ENCODE measurements at places on chromosomes 2 and 18.

DNA sequence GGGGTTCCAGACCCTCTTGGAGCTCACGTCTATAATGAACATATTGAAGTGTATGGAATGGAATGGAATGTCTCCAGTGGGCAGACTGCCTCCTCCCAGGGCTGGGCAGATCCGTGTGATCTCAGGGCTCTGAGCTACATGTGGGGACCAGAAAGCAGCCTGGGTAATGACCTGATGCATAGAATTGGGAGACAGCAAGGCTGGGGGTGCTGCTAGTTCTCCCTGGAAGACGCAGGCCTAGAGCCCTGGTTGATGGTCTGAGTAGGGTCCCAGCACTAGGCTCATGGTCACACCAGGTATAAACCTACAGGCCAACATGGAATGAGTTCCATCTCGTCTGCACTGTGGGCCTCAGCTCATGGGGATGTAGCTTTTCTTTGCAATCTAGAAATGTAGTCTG is 46.7 kb downstream of the ACAA2 start:
- DNase-seq, result no peak

- DNase-seq, result no peak
Measured at GRCh38 chr2:3756306-3756705, 52.9 kb downstream of the DCDC2C start.

GRCh38 chr2:160715428-160715827 is 221.8 kb upstream of the RBMS1 start:
- no peak for DNase-seq

DNA sequence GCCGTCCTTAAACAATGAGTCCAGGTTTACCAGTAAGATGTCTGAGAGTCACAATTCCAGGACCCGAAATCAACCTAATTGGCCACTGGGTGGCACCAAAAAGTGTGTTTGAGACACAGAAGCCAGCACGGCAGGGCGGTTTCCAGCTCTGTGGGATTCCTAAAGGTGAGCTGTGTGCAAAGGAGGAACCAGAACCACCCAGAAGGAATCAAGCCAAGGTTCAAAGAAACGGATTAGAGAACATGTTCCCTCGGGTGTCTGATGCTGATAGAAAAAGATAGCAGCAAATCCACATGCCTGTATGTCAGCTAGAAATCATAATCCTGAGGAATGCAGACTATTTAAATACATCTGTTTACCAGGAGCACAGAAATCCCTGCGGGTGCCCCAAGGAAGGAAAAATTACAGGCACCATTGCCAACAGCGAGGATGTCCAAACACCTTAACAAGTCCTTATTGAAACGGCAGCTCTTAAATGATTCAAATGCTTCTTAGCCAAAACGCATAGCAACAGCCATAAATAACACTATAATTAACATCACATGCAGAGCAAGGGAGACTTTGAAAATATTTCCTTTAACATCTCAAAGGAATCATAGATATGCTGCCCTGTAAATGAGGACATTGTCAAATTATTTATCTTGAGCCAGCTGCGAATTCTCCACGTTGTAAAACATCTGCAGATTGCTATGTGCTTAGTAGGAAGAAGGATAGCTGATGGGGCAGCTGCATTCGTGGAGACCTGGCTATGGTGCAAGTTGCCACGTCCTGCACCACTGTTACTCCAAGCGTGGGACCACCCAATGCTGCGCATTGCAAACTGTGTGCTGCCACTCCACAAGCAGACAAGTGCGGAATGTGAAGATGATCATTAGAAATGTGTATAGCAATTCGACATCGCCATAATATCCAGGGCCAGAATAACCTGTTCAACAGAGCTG is 318.7 kb upstream of the NCKAP5 start:
- DNase-seq, result peak; percentile 64

- DNase-seq, result no peak
Measured at GRCh38 chr2:11993749-11994148, 247.3 kb downstream of the LPIN1 start.

GRCh38 chr2:190458352-190459107 is 50.4 kb downstream of the MFSD6 start:
- DNase-seq, result peak; percentile 25

GRCh38 chr2:72669121-72669520 is 156.7 kb downstream of the EXOC6B start:
- no peak for DNase-seq

DNA sequence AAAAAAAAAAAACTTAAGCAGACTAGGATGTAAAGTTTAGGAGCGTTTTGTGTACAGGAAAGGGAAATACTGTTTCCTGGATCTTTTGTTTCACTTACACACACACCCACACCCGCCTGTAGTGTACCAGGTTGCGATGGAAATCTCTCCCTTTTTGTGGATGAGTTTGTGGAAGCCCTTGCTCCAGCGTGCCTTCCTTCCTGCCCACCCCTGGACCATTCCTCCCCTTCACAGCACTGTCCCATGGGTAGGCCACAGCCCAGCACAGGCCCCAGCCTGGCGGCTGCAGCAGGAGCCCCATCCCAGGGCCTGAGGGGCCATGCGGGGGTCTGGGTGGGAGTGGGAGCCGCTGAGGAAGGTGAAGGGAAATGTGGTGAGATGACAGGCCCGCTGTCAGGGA is 15.1 kb downstream of the MALL start:
- no peak for DNase-seq

- no peak for DNase-seq
Measured at GRCh38 chr2:180979749-180980105, 678 bp upstream of the UBE2E3 start.

- DNase-seq, result no peak
Measured at GRCh38 chr2:209191139-209191538, 232.7 kb upstream of the MAP2 start.

- peak; percentile 47 for DNase-seq
Measured at GRCh38 chr18:33578518-33579348, 714 bp downstream of the ASXL3 start.

- DNase-seq, result no peak
Measured at GRCh38 chr2:168596881-168597655, 141.0 kb downstream of the CERS6 start.

DNA sequence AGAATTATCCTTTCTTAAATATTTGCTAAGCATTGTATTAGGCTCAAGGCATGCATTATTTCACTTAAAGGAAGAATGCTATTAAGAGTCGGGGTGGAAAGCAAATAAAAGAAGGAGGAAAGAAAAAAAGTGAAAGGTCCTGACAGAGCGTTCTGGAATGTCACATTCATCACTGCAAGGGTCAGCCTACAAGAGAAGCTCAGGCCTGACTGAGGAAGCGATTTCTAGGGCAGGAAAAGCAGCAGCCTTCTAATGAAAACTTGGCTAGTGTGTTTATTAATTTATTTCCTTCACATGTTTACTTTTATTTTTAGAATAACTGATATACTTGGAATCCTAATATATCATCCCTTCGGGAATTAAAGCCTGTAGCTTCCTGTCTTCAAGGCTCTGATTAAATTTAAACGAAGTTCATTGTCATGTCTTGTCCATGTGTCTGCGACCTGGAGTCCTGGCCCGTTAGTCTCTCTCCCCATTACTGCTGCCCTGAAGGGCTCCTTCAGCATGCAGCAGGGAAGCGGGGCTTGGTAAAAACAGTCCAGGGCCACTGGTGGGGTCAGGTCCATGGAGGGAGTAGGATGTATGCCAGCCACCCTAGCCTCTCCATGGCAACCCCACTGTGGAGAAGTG is 119.2 kb upstream of the CCDC68 start:
- no peak for DNase-seq

- DNase-seq, result no peak
Measured at GRCh38 chr2:118801151-118801550, 46.3 kb downstream of the EN1 start.

DNA sequence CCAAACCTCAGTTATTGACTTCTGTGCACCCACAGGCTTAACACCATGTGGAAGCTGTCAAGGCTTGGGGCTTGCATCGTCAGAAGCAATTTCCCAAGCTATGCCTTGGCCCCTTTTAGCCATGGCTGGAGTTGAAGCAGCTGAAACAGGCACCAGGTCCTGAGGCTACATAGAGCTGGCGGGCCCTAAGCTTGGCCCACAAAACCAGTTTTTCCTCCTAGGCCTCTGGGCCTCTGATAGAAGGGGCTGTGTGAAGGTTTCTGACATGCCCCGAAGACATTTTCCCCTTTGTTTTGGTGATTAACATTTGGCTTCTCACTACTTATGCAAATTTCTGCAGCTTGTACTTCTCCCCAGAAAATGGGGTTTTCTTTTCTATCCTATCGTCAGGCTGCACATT is 9.1 kb upstream of the TMX3 start:
- no peak for DNase-seq

GRCh38 chr2:70560442-70560841 is 6.8 kb upstream of the TGFA start:
- no peak for DNase-seq

DNA sequence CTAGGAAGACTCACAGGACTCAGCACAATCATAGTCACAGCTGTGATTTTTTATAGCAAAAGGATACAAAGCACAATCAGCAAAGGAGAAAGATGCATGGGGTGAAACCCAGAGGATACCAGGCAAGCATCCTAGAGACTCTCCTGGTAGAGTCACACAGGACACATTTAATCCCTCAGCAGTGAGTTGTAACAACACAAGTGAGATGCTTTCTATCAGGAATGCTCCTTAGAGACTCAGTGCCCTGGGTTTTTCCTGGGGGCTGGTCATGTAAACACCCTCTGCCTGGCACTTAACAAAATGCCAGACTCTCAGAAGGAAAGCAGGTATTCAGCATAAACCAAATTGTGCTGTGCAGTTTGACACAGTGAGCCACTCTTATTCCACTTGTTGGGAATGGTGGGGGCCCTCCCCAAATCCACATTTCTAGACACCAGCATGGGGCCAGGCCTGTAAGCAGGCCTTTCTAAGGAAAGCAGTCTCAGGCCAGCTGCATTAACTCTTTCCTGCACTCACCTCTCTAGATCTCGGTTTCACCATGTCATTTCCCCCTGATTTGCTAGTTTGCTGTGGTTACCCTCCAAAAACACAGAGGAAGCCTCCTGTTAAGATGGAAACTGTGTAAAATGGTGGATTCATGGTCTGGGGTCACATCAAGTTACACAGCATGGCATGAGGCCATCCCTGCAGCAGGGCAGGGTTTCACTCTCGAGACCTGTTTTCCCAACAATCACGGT is 16.9 kb upstream of the RNU4ATAC start:
- DNase-seq, result no peak

GRCh38 chr2:206851521-206851920 is 86.1 kb downstream of the FASTKD2 start:
- peak; percentile 92 for DNase-seq

GRCh38 chr2:26609205-26609631 is 31.9 kb downstream of the CIB4 start:
- DNase-seq, result no peak

DNA sequence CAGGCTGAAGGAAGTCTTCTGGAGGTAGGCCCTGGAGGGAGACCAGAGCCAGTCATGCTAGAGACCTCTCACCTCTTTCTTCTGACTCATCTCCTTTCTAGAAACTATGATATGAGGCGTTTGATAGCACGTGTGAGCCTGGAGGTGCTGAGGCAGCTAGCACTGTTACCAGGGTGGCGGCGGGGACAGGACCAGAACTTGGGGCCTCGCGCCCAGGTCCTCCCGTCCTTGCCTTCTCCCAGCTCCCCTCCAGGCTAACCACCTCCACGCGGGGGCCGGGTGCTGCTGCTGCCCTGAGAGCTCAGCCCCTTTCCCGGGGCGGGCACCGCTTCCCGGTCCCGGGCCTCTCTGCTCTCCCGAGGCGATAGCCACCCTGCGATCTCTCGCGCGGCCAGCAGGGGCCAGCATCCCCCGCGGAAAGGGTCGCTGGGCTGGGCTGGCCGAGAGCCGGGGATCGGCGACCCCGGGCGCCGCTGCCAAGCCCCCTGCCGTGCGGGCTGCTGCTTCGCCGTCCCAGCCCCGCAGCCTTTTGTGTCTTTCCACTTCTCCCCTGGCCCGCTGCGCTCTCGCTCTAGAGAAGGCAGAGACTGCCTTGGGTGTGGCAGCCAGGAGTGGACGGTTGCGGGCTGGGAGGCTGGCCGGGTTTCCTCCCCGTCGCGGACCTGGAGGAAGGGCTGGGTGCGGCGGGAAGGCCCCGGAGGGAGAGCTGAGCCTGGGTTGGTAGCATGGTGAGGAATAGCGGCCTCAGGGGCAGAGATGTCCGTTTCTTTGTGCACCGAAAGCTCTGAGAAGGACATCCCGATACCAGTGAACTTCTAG is 49.1 kb downstream of the TMEM17 start:
- peak; percentile 41 for DNase-seq

DNA sequence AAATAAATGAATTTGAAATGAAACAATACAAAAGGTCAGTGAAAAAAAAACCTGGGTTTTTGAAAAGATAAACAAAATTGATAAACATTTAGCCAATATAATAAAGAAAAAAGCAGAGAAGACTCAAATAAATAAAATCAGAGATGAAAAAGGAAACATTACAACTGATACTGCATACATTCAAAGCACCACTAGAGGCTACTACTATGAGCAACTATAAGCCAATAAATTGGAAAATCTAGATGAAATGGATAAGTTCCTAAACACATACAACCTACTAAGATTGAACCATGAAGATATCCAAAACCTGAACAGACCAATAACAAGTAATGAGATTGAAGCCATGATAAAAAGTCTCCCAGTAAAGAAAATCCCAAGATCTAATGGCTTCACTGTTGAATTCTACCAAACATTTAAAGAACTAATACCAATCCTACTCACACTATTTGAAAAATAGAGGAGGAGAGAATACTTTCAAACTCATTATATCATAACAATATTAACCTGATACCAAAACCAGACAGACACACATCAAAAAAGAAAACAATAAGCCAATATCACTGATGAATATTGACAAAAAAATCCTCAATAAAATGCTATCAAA is 80.8 kb upstream of the CERS6 start:
- DNase-seq, result no peak

- peak; percentile 7 for DNase-seq
Measured at GRCh38 chr2:157809212-157809611, 66.9 kb downstream of the ACVR1 start.

GRCh38 chr2:212052412-212053159 is 486.0 kb downstream of the ERBB4 start:
- no peak for DNase-seq

GRCh38 chr2:174546519-174547506 is 50.8 kb downstream of the WIPF1 start:
- peak; percentile 10 for DNase-seq

- peak; percentile 32 for DNase-seq
Measured at GRCh38 chr2:48315896-48316194, 214.1 kb upstream of the STON1 start.

- DNase-seq, result no peak
Measured at GRCh38 chr2:84878896-84879583, 1.8 kb downstream of the TRABD2A start.

Measured in NCI-H1694 treated with DMSO at 0.1 percent for 48 hours (cell line).